ENCODE measurements at places on chromosomes 1 and 21.

DNA sequence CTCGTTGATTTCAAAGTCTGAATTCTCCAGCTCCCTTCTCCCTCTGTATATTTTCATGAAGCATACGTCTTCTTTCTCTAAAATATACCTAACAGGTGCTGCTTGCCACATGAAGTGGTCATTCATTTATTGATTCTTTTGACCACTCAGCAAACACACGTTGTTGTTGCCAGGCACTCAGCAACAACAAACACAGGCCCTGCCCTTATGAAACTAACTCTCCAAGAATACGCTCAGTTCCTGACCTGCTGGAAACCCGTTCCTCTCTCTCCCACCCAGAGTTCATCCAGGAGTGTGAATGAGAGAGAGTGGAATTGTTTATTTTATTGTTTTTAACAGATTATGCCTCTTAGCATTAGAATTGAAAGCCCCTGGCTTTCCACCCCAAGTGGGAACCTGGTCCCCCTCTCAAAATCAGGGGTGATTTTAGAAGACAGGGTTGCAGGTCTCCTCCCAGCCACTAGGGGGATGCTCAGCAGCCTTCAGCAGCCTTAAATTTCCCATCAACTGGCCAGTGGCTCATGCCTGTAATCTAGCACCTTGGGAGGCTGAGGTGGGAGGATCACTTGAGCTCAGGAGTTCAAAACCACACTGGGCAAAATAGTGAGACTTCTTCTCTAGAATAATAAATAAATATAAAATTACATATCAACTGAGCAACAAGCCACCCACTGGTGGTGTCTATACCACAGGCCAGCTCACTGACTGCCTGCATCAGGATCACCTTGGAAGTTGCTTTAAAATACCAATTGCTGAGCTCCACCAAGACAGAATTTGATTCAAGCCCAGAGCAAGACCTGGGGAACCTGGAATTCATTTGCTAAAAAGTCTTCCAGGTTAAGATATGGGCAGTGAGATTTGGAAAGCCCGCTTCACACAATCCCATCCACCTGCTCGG is 181.0 kb upstream of the KLHDC7A start:
- DNase-seq = no peak

GRCh38 chr1:30756545-30757351 is 826 bp downstream of the LAPTM5 start:
- DNase-seq = no peak

- DNase-seq = no peak
These were observed 17.8 kb downstream of the C1orf198 start for GRCh38 chr1:230850547-230850946.

GRCh38 chr1:181656491-181656890 is 173.2 kb downstream of the CACNA1E start:
- DNase-seq = no peak

DNA sequence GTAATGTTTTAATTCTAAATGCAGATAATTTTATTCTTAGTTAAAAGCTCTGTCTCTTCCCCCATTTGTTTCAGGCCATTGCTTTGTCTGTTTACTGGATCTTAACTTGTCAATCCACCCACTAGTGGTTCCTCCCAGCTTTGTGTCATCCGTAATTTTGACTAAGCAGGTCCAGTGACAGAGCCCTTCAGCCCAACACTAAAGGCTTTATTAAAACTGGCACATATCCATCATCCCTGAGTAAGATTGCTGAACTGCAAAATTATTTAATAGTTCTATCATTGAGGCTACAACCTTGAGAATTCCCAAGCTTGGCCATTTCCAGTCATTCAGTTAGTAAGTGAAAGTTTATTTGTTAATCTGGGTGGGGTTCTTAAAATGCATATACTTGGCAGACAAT is 96.7 kb downstream of the NGF start:
- DNase-seq = no peak

- no peak for DNase-seq
These were observed at the start of gene S100A9 for GRCh38 chr1:153357853-153358690. TSS of gene S100A9 (plus strand) at chr1:153357854. CDS start at chr1:153358284, 430 bp downstream.

DNA sequence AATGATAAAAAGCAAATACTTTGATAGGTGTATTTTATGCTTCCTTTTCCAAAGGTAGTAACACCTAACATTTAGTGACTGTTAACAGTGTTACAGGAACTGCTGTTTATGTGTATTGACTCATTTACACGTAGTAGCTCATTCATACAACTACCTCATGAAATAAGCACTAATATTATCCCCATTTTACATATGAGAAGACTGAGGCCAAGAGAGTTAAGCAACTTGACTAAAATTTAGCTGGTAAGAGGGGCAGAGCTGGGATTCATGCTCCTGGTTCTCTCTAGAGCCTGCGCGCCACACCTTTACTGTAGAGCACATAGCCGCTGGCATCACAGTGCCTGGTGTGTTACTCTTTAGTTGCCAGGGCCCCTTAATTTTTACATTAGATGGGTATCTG is 11.3 kb downstream of the ZBTB40 start:
- DNase-seq = no peak

GRCh38 chr1:232259333-232259732 is 370.6 kb downstream of the SIPA1L2 start:
- DNase-seq = no peak

GRCh38 chr1:11204396-11205190 is 15.4 kb downstream of the ANGPTL7 start:
- DNase-seq = no peak

DNA sequence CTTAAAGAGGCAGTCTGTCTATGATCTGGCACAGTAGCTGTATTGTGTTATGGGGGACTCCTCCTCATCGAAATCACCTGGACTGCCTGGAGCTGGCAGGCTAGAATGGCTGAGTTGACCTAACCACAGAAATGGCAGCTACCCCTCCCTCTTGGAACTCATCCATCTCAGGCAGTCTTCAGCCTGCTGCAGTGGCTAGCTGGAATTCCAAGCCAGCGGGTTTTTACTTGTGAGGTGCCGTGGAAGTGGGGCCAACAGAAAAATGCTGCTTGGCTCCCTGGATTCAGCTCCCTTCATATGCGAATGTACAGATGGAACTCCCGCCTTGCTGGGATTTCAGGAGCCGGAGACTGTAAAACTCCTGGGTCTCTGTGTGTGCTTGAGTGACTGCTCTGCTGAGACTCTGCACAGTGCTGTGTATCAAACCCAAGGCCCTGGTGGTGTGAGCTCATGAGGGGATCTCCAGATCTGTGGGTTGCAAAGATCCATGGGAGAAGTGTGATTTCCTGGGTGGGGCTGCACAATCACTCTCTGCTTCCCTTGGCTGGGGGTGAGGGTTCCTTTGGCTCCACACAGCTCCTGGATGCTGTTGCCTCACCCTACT is 316.9 kb downstream of the CTH start:
- no peak for DNase-seq

DNA sequence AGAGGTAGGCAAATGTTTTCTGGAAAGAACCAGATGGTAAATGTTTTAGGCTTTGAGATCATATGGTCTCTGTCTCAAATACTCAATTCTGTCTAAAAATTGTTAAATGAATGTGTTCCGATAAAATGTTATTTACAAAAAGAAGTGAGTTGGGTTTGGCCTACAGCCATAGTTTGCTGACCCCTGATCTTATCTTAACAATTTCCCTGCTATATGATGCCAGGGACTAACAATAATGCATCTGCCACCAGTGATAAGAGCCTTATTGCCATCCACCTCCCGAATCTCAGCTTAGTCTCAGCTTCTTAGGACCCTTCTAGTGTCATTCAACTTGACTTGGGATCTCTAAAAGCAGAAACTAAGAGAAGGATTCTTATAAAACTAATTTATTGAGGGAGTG is 208.5 kb upstream of the ADGRL2 start:
- no peak for DNase-seq

DNA sequence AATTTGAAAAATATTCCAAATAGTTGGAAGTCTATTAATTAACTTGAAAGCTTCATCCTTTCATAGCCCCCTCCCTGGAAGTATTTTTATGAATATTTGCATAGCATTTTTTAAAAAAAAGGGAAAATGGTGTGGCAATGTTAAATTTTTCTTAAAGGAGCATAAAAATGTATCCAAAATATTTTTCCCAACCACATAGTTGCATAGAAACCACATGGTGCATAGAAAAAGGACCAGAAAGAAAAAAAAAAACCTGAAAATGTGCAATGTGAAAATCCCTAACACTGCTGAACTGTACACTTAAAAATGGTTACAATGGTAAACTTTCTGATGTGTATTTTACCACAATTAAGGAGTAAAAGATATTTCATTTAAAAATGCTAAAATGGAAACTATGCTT is 8.0 kb downstream of the C1orf167 start:
- DNase-seq = no peak

- DNase-seq = no peak
These were observed 33.9 kb downstream of the LHX9 start for GRCh38 chr1:197951089-197951488.

DNA sequence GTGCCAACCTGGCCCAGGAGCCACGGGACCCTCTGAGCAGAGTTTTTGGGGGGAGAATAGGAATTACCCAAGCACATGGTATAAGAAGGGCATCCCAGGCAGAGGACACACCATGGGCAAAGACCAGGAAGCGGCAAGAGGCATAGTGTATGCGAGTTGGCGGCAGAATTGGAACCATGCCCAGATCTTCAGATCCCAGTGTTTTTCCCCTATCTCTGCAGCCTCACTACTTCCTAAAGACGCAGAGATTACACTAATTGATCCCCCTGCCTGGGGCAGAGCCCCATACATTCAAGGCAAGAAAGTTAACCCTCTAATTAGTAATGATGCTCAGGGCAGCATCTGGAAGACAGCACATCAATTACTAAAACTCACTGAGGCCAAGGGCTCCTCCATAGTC is 48.2 kb downstream of the SYT2 start:
- no peak for DNase-seq

DNA sequence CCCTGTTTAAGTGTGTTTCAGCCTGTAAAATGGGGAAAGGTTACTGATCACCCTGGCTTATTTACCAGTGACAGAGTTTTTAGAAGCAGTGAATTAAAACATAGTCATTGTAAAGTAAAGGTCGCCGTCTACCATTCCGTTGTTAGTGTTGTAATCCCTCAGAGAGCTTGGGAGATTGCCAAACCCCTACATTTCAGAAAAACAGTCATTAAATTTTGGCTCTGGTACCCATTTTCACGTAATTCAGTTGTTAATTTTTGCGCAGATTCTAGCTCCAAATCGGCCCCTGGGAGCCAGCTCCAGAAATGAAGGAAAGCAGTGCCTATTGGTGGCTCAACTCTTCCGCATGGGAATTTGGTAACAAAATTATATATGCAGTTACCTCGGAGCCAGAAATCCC is 127.7 kb upstream of the AJAP1 start:
- DNase-seq = no peak

DNA sequence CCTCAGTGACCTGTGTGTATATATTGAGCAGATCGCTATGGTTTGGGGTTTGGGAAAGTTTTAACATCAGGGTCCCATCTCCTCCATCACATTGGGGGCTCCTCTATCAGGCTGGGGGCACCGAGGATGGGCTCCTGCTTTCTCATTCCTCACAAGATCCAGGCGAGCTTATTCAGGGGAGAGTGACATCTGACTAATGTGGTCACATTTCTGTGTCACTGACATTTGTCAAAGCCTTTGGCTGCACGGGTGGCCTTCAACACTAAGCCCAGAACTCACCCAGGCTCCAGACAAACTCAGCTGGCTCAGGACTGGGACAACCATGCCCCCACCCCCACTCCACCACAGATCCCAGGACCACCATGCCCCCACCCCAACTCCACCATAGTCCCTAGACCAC is 103.3 kb upstream of the IFFO2 start:
- DNase-seq = no peak

DNA sequence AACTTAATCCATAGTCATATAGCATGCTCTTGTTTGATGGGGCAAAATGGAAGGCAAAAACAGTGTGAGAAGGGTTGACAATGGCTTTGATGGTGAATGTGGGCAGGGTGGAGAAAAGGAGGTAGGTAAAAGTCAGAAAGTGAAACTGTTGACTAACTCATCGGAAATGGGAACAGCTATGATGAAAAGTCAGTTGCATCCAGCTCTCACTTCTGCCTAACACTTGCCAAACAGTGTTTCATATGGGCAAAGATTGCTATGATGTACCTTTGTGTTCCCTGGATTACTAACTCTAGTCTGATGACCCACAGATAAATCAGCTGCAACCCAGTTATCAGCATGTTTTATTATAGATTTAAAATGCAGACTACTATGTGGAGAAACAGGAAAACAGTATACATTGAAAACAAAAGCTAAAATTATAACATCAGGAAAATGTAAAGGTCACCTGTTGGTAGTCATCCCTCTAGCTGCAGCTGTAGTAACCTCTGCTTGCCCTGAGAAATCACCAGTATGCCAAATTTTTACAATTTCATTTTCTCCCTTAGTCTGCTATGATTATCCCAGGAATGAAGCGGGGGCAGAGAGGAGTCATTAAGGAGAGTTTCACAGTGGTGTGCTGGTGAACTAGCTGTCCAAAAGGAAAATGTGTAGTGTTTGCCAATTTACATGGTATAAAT is 11.7 kb downstream of the TNFSF18 start:
- DNase-seq = no peak

DNA sequence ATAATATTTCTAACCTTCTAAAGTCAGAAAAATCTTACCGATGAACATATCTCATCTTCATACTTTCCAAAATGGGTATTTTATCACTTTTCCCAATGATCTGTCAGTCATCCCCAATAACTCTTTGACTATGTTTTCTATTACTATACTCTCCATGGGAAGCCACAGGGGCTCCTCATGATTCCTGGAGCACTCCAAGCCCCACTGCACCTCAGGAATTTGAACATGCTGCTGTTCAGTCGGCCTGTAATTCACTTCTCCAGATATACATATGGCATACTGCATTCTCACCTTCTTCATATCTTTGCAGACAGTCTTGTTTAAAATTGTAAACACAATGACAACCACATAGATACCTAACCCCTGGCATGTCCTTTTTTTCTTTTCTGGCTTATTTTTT is 333.0 kb downstream of the BRINP3 start:
- no peak for DNase-seq

GRCh38 chr1:66246351-66247269 is 287.3 kb upstream of the SGIP1 start:
- no peak for DNase-seq

DNA sequence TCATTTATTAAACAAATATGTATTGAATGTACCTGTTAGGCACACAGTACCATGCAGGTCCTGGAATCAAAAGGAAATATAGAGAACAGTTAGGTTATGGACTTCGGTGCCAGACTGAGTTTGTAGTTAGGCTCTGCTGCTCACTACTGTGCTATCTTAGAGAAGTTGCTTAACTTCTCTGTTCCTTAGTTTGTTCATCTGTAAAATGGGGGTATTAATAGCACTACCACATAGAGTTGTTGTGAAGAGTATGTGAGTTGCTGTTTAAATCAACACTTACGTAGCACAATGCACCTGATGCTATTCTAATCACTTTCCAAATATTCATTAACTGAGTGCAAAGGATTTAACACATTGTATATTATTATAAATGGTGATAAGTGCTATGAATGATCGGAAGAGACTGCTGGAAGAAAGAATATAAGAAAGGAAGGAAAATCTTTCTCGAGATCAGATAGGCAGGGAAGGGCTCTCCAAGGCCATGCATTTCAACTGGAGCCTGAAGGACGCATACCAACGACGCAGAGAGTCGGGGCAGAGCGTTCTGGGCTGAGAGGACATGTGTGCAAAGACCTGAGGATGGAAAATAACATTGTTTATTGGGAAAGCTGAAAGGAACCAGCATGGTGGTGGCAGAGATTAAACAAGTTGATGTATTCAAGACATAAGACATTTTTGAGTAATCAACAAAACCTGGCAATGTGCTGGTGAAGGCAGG is 3.5 kb upstream of the AKNAD1 start:
- DNase-seq = no peak
